CD4-positive, alpha-beta T cell treated with Interleukin-1 beta for 1 hour (primary cell): ENCODE measurements at places on chromosomes 7 and 10.
A peak's percentile ranks its signal among the peaks of the same experiment; 100 is the strongest.

GRCh38 chr10:78483641-78484040, 450.0 kb downstream of the RPS24 start:
- no peak for DNase-seq

DNA sequence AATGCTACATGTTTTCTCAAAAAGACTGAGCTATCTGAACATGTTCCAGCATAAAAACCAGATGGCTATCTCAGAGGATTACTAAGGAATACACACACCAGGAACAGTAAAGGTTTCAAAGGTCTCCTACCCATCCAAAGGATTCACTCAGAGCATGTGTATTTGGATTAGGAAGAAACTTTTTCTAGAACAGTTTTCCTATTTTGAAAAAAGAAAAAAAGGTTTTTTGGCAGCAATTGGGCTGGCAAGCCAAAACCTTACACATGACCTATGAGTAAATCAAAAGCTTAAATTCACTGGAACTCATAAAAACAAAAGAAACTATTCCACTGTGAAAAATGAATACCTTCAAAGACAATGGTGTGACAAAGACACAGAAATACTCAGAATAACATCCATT, 9.6 kb downstream of the TPK1 start:
- no peak for DNase-seq

- no peak for DNase-seq
Measured at GRCh38 chr10:43471935-43472720, 35.2 kb downstream of the ZNF487 start.

GRCh38 chr10:62719061-62719460, 85.5 kb upstream of the ADO start:
- DNase-seq = no peak

DNA sequence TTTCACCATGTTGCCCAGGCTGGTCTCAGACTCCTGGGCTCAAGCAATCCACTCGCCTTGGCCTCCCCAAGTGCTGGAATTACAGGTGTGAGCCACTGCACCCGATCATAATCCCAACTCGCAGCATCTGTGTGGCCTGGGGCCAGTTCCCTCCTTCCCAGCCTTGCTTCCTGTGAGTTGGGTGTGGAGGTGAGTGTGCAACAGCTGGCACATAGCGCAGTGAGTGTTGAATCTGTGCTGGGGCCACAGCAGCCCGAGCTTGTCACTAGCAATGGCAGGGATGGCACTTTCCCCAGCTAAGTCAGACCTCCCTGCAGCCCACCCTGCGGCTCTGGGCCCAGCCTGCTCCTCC, 12.2 kb downstream of the TMEM184A start:
- no peak for DNase-seq

DNA sequence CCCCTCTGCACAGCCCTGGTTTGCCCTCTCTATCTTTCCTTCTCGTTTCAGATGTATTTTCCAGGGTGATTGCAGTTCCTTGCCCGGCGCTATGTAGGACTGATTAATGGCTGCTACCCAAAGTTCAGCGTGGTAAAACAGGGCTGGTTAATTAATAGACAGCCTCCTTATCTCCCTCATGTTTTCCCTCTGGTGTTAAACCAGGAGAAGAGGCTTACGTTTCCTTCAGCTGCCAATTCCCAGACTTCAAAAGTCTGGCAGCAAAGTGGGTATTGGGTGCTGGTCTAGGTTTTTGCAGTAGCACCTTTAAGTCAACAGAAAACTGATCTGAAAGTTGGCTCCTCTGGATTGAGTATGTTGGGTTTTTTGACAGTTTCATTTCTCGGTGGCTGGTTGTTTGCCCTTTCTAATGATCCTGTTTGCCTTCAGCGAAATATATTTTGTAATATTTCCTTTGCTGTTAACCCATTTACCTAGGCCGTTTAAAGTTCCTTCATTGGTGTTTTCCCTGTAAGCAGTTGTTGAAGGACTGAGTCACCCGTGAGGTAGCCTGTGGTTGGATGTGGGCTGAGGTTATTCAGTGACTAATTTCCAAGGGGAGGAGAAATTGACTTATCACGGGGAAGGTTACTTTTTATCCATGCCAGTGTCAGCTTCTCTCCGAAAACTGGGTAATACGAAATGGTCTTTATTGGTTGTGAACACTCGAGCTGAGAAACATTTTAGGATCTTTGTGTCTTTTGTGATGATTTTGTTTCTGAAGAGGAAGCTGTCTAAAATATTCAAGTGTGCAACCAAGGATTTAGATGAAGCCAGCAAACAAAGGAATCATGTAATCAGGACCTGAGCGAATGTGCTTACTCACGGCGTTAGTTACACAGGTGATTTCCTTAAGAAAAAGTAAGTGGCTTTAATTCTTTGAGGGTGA, 257.2 kb downstream of the KIAA1217 start:
- peak; percentile 12 for DNase-seq

- DNase-seq = no peak
Measured at GRCh38 chr10:72851509-72851908, 42.0 kb upstream of the OIT3 start.

DNA sequence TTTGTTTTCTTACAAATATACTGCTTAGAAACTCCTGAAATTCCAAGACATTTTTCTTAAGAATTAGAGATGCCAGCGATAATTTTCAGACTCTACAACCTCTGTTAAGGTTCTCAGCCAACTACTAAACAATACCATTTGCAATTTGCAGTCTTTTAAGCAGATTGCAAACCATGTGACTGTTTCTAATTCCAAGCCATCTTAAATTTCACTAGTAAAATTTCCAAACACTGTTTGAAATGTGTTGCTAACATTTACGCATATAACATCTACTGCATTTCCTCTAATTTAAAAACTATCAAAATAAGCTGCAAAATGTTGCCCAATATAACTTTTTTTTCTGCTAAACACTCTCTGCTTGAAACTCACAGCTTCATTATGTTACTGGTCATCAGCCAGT, 56.0 kb upstream of the MACROH2A2 start:
- DNase-seq = no peak

DNA sequence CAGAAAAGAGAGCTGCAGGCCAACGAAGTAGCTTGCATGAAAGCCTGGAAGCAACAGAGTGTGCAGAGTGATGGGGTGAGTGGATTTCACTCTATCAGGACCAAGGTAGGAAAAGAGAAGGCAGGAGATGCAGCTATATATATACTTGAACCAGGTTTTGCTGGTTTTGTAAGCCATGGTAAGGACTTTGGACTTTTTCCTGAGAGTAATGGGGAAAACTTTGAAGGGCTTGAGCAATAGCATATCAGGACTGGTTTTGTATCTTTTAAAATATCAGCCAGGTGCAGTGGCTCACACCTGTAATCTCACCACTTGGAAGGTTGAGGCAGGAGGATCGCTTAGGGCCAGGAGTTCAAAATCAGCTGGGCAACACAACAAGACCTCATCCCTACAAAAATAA, 120.6 kb upstream of the NRP1 start:
- no peak for DNase-seq

DNA sequence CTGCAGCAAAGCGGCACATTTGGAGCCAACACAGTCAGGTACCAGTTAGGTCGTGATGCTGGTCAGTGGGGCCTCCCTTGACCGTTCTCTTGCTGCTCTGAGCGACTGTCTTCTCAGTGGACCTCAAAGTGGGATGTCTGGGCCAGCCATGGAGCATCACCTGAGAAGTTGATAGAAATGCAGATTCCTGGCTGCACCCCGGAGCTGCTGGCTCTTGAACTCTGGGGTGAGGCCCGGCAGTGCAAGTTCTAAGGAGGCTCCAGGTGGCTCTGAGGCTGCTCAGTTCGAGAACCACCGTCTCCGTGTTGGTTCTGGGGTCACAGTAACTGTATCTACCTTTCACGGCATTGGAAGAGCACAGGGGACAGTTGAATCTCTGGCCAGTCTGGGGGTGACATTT, 147.5 kb downstream of the WDR37 start:
- DNase-seq = no peak

DNA sequence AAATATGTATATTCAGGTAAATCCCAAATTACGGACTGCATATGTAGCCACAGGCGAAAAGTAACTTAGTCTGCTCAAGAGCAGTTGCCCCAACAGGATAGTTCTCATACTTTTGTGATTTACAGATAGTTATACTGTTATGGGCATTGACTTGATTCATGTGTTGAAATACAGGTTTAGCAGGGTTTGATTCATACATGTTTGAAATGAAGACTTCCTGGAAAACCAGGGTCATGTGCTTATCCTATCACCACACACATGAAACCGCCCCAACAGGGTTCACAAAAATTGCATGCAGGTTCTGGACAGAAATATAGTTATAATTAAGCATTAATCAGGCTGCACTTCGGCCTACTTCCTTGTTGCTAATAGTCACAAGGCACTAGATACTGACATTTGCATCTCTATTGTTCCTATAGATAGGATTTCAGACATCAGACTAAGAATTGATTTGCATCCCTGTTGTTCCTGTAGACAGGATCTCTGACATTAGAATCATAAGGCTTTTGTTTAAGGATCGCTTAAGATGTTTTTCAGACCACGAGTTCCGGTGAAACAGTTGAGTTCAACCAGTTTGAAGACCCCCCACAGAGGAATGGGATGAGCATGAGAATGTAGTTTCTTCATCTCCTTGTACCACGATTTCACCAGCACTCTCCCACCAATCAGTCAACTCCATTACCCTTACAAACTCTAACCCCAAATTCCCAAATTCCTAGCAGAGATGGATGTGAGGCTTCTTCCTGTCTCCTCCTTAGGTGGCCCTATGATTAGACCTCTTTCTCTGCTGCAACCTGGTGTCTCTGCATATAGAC, 2.0 kb upstream of the ZNF398 start:
- DNase-seq = no peak

DNA sequence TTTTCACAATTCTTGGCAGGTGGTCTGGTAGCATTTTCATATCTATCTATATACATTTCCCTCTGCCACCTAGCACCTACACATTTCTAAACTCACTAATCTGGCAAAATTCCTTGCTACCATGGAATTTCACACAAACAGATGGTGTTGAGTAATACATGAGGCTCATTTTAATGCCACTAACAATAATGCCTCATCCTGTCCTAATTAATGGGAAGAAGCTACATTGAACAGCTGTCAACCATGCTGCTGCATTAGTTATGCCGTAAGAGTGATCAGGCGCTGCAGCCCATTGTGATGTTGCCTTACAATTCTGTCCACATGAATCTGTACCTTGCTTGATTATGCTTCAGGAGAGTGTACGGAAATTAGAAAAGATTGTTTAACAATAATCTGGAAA, 23.2 kb downstream of the COL1A2 start:
- DNase-seq = no peak

- DNase-seq = no peak
Measured at GRCh38 chr10:101781984-101782810, 1.0 kb downstream of the NPM3 start.

- peak; percentile 56 for DNase-seq
Measured at GRCh38 chr7:117110480-117111315, 157.4 kb downstream of the ST7 start.
